ENCODE measurements at places on chromosomes 7 and 10. TPM values are rescaled to one million over a fixed set of nuclear protein-coding genes. Genes with fewer than 3 reads are reported as not detected.

Gene DCLRE1A
- total RNA-seq = 3.3 TPM

Gene STEAP1
- total RNA-seq = 21.2 TPM

DNA sequence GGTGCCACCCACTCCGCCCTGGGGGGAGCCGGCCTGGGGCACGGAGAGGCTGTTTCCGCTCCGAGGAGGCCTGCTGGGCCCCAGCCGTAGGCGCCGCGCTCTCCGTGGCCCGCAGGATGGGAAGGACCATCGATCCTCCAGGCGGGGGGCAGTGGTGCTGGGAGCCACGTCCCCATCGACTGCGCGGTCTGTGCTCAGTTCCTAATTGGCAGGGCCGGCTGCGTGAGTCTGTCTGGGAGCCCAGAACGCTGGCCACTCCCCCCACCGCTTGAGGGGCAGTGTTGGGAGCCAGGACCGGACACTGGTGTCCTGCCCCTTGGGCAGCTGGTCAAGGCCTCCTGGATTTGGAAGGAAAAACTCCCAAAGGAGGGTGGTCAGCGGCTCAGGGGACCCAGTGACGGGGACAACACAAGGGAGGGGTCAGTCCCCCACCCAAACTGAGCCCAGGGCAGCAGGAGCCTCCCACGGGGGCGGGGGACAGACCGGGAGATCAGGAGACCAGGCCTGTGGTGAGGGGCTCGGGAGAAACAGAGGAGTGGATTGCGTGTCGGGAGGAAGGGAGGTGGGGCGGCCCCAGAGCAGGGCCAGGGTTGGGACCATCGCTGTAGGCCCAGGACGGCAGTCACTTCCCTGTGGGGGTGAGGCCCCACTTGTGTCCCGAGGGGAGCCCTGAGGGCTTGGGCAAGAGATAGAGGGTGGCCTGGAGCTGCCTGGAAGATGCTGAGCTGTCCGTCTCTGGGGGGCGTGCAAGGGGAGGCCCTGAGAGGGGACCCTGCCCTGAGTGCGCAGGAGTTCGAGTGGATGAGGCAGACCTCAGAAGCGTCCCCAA is 89.0 kb downstream of the UNCX start:
- peaks cover 32% of the 10 kb centered on the region for H3K27me3 ChIP-seq
- H3K27ac ChIP-seq = no peak overlapping the region
- H3K36me3 ChIP-seq = no peaks in the 10 kb centered on the region
- no peaks in the 10 kb centered on the region for H3K4me1 ChIP-seq
- no peak for DNase-seq
- no peak overlapping the region for H3K4me3 ChIP-seq

DNA sequence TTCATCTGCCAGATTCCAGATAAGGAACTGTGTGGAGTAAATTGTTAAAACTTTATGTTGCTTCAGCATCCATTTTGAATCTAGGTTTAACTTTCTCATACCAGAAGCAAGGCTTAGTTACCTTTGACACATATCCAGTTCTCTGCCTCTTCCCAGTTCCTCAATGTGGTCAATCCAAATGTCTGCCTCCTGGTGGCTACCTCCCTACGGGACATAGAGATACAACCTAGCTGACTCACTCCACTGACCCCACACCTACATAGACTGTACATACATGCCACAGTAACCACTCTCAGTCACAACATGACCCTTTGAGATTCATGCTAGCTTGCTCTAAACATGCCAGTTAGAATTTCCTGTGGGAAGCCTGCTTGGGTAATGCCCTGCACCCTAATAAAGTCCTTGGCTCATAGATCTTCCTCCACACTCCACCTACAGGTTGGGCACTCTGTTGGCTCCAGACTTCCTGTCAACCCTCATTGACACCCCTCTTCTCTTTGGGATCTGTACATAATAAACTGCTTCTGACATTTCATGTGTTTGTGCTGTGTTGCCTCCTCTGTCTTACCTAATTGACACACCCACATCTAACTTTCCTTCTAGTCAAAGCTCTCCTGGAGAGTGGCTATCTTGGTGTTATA is 278.1 kb downstream of the HTR7 start:
- peak overlapping the region; percentile 46 for H3K27ac ChIP-seq
- H3K4me3 ChIP-seq = no peak overlapping the region
- H3K4me1 ChIP-seq = peaks cover 12% of the 10 kb centered on the region
- DNase-seq = peak; percentile 80
- H3K27me3 ChIP-seq = no peaks in the 10 kb centered on the region
- H3K36me3 ChIP-seq = no peaks in the 10 kb centered on the region

DNA sequence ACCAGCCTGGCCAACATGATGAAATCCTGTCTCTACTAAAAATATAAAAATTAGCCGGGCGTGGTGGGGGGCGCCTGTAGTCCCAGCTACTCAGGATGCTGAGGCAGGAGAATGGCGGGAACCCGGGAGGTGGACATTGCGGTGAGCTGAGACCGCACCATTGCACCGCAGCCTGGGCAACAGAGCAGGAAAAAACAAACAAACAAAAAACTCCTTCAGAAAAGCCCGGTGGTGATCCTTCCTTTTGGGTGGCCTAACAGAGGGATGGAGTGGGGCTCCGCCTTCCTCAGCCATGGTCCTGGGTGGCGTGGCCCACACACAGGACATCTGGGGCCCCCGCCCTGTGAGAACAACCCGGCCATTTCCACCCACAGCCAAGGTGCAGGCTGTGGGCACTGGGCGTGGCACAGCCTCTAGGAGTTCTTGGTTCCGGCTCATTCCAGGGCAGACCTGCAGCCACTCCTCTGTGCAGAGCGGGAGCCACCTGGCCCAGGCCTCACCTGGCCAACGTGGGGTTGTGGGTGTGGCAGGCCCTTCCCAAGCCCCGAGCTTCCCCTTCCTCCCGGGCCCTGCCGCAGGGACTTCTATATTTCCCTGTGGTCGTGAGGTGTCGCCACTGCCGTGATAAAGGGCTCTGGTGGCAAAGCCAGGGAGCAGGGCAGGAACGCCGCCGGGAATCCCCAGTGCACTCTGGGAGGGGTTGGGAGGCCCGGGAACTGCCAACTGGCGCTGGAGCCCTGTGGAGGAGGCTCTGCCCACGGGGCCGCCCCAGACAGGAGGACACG is 37.6 kb downstream of the GET4 start:
- peak overlapping the region; percentile 63 for H3K27ac ChIP-seq
- H3K4me1 ChIP-seq = peaks cover 12% of the 10 kb centered on the region
- no peaks in the 10 kb centered on the region for H3K36me3 ChIP-seq
- H3K4me3 ChIP-seq = no peak overlapping the region
- no peaks in the 10 kb centered on the region for H3K27me3 ChIP-seq

- peak; percentile 91 for DNase-seq
- H3K27ac ChIP-seq = no peak overlapping the region
- H3K4me3 ChIP-seq = no peak overlapping the region
- H3K36me3 ChIP-seq = no peaks in the 10 kb centered on the region
These were observed 4.4 kb upstream of the ARID5B start for GRCh38 chr10:61896854-61897661.
